ENCODE measurements at places on chromosomes 2 and 18. TPM values are rescaled to one million over a fixed set of nuclear protein-coding genes. Genes with fewer than 3 reads are reported as not detected.

DNA sequence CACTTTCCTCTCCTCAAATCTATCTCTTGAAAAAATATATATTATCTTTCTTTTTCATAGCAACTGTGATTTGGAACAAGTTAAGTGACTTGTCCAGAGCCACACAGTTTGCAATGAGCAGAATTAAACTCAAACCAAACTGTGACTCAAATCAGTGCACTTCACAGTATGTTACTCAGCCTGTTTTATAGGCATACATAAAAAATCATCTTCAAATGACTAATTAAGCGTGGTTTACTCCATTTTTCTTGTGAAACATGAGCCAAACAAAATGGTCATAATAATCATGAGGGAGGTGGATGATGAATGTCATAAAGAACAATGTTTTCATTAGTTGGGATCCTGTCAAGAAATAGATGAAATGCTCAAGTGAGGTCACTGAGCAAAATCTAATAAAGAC lies 6.1 kb upstream of the CCDC178 start:
- DNase-seq: no peak

GRCh38 chr18:26888259-26888658 lies 22.8 kb upstream of the AQP4 start:
- no peak for DNase-seq

DNA sequence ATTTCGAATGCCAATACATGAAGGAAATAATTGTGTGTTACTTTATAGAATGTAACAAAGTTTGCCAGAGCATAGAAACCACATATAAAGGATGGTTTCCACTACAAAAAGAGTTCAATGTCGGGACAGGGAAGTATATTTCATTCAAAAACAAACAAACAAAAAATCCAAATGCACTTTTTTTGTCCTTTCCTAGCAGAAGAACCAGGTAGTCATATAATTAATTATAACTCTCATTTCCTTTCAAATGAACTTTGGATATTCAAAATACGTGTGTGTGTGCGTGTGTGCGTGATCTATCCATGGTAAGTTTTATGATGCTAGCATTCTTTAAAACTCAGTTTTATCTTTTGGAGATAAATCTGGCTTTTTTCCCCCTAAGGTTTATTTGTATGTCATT lies 8.3 kb downstream of the FN1 start:
- no peak for DNase-seq

GRCh38 chr18:46042571-46043123 lies 29.4 kb downstream of the PSTPIP2 start:
- no peak for DNase-seq

DNA sequence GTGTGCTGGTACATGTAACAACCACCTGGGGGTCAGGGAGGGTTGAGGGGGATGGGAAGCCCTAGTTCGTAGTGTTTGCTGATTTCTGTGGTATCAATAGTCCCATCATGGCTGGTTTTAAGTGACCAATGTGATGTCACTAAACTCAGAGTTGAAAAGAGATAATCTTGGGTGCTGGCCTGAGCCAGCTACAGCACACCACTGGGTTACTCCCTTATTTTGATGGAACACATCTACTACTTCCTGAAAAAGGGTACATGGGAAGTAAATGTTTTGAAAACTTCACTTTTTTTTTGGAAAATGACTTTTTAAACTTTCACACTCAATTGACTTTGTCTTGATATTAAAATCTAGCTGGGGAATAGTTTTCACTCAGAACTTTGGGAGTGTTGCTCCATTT lies 87.0 kb upstream of the CXCR4 start:
- no peak for DNase-seq

GRCh38 chr2:72846171-72847095 lies 20.6 kb upstream of the EXOC6B start:
- DNase-seq: no peak

Gene LYG2
- not detected for polyA plus RNA-seq

Gene KCNG2
- not detected for polyA plus RNA-seq

- DNase-seq: no peak
These were observed 13.4 kb downstream of the HDLBP start for GRCh38 chr2:241302083-241302482.

Gene NYAP2
- 0.23 TPM for polyA plus RNA-seq

- DNase-seq: no peak
These were observed 153.9 kb downstream of the INSIG2 start for GRCh38 chr2:118242216-118242615.

Gene FAM168B
- 40.0 TPM for polyA plus RNA-seq

Gene IFIH1
- 1.7 TPM for polyA plus RNA-seq

GRCh38 chr2:199160081-199160480 lies 297.7 kb downstream of the SATB2 start:
- DNase-seq: no peak

GRCh38 chr2:164661349-164661748 lies 40.1 kb upstream of the GRB14 start:
- DNase-seq: no peak

DNA sequence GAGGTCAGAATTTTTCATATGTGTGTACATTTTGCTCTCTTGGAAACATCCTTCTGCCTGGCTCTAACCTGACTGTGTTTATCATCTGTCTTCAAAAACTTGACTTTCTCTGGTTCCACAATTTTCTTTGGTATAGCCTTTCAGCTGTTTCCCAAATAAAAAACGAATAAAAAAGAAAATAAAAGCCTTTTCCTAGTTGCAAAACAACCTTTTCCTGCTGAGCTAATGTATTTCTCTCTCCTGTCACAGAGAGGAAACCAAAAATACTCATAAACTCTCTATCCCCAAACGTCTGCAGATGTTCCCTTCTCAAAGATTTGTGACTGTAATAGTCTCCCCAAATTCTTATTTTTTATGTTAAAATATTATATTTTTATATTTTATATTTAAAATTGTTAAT lies 505.3 kb upstream of the SLC39A10 start:
- no peak for DNase-seq

Gene SH3RF3
- polyA plus RNA-seq: 1.1 TPM

Gene C2orf80
- not detected for polyA plus RNA-seq

DNA sequence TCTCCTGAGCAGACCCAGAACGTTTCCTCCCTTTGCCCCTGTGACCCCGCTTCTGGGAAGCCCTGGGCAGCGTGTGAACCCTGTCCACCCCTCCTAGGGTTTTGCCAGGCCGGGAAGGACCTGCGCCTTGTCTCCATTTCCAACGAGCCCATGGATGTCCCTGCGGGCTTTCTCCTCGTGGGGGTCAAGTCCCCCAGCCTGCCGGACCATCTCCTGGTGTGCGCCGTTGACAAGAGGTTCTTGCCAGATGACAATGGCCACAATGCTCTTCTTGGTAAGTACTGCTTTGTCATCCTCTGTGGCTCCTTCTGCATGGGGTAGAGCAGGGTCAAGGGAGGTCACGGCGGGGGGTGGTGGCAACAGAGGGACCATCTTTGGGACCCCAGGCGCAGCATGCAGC lies 32.5 kb downstream of the GREB1 start:
- no peak for DNase-seq

Gene FBXO36
- 2.6 TPM for polyA plus RNA-seq

DNA sequence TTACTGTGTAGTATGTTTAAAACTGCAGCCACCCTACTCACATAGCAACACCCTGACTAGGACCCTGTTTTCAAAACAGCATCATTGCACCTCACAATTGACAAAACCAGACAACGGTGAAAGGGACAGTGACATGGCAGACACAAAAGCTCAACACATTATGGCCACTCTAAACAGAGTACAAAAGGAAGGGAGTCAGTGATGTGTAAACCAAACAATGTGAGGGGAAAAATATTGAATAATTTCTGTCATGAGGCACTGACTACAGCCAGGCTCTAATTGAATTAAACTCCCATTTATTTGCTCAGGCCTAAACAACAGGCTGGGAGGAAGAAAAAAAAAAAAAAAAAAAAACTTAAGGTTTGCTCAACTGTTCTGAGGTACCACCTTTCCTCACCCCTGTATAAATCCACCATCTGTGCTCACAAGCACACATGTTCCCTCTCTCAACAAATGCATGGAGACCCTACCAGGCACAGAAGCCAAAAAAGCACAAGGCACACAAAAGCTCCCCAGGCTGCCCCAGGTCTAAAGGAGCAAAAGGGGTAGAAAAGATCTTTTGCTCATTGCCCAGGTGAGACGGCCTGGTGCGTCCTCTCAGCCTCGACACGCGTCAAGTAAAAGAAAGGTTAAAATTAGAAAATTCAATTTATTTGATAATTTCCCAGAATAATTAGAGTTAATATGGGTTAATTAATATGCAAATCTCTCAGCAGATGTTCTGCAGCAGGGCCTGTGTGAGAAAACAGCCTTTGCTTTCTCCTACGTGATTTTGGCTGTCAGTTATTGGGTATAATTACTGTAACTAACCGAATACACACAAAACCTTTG lies 80.9 kb downstream of the ZEB2 start:
- no peak for DNase-seq

GRCh38 chr2:192060161-192060560 lies 134.6 kb downstream of the TMEFF2 start:
- DNase-seq: no peak

Gene C1QL2
- 12.9 TPM for polyA plus RNA-seq

DNA sequence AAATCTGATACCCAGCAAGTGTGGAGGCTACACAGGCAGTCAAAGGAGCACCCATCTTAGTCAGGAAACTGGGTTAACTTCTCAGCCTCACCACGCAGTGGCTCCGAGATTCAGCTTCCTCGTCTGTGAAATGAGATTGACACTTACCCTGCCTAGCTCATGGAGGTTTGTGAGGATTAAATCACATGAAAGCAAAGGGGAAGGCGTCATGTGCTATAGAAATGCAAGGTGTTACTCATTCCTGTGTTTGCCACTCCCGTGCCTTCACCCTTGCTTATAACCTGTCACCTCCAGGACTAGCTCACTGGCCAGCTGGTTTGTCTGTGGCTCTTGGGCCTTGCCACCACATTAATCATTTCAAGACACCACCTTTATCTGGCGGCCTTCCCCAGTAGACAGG lies 118.9 kb upstream of the FOSL2 start:
- DNase-seq: no peak

- DNase-seq: no peak
These were observed 30.5 kb downstream of the ZAP70 start for GRCh38 chr2:97743913-97744312.

GRCh38 chr2:112626604-112627059 lies 19.1 kb upstream of the SLC20A1 start:
- DNase-seq: peak; percentile 65

DNA sequence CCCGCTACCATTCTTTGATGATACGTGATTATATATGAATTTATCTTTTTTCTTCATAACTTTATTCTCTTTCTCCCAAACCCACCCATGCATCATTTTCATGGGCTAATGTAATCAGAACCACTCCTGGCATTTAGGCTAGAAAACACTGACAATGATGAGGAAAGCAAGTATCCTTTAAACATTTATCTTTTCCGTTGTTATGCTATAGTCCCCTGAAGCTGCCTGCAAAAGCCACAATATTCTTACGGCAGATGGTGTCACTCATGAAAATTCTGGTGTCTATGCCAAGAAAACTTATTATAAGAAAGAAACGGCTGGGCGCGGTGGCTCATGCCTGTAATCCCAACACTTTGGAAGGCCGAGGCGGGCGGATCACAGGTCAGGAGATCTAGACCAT lies 221.8 kb upstream of the CTAGE1 start:
- DNase-seq: no peak

Gene TNFAIP6
- 9.8 TPM for polyA plus RNA-seq

- no peak for DNase-seq
These were observed 25.5 kb upstream of the EXOC6B start for GRCh38 chr2:72851333-72851732.

Gene ERCC3
- polyA plus RNA-seq: 36.3 TPM

GRCh38 chr2:233832869-233833311 lies 21.4 kb downstream of the HJURP start:
- DNase-seq: peak; percentile 65

GRCh38 chr2:169118060-169118459 lies 48.7 kb downstream of the DHRS9 start:
- no peak for DNase-seq

GRCh38 chr2:9549420-9549819 lies 6.2 kb downstream of the ADAM17 start:
- DNase-seq: no peak

Gene GLI2
- polyA plus RNA-seq: 5.3 TPM

- DNase-seq: no peak
These were observed 15.6 kb upstream of the WDR75 start for GRCh38 chr2:189425676-189426075.

- DNase-seq: no peak
These were observed 140.4 kb downstream of the RBMS1 start for GRCh38 chr2:160353166-160353565.

DNA sequence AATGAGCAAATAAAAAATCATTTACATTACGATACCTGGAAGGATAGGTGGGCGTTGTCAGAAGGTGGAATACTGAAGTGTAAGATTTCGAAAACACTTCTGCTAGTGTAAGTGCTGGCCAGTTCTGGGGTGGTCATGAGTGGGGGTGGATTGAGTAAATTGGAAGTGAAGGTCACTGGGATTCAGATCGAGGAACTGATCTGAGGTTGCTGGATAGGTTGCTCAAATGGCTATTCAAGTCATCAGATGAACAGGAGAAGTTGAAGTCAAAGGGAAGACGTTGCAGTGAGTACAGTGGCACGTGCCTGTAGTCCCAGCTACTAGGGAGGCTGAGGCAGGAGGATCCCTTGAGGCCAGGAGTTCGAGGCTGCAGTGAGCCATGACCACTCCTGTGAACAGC lies 95.7 kb downstream of the MALT1 start:
- DNase-seq: no peak

- DNase-seq: no peak
These were observed 93.4 kb downstream of the SOS1 start for GRCh38 chr2:39027421-39027820.

- no peak for DNase-seq
These were observed 129.0 kb downstream of the CABYR start for GRCh38 chr18:24267878-24268277.

Measured in hepatocyte (in vitro differentiated cells).